ENCODE measurements at places on chromosomes 5 and 9.

DNA sequence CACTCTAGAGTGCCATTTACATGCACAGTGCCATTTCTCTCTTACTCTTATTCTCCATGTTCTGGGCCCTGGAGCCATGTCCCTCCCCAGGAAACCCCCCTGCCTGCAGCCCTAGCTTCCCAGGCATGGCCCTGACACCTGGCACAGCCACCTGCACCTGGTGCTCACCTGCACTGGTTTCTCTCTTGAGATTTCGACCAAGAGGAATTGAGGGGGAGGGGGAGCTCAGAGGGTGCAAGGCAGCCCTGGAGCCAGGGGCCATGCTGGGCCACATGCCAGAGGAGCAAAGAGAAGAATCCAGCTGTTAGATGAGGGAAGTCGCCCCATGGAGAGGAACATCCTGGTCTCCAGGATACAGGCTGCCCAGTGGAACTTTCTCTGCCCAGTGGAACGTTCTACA lies 65.0 kb upstream of the RAPGEF1 start:
- no peak for DNase-seq

GRCh38 chr9:126468141-126468825 lies 141.7 kb downstream of the MVB12B start:
- no peak for DNase-seq

- no peak for DNase-seq
Observed at GRCh38 chr5:54438620-54439389, 16.7 kb upstream of the HSPB3 start.

- peak; percentile 99 for DNase-seq
Observed at GRCh38 chr5:157384971-157385709, 74.9 kb upstream of the NIPAL4 start.

- DNase-seq: no peak
Observed at GRCh38 chr5:177438468-177438867, 8.1 kb upstream of the PRR7 start.

DNA sequence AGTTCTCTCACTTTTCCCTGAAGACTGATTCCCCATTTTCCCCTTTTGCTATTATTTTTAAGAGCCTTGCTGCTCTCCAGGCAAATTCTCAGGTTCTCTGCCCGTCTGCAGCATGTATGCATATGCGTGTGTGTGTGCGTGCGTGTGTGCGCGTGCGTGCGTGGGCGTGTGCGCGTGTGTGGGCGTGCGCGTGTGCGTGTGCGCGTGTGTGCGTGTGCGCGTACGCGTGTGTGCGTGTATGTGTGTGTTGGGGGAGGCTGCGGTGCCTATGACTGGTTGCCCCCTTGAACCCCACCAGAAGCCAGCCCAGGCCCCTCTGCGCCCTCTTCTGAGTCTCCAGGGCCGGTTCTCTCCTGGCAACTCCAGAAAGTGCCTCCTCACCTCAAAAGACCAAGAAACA lies 987 bp upstream of the FOXI1 start:
- DNase-seq: no peak

DNA sequence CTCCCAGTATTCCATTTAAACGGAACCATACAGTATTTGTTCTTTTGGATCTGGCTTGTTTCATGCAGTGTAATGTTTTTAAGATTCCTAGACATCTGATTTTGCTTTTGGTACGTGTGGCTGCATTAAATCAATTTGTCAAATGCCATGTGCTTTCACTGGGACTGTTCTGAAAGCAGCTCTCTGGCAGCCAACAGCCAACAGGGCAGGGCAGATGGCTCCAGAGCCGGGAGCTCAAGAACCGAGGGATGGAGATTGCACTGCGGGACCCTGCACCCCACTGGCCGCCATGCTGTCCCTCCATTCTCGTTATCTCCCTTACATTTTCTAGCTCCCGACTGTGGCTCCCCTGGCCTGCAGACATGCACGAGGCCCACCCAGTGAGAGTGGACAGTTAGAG lies 33.4 kb upstream of the AIF1L start:
- no peak for DNase-seq

GRCh38 chr5:120152472-120152871 lies 311.6 kb upstream of the PRR16 start:
- DNase-seq: peak; percentile 88

- no peak for DNase-seq
Observed at GRCh38 chr9:3698076-3698475, 172.3 kb upstream of the RFX3 start.

- no peak for DNase-seq
Observed at GRCh38 chr9:37937366-37937765, 33.4 kb upstream of the SLC25A51 start.

- no peak for DNase-seq
Observed at GRCh38 chr5:157469073-157469472, 9.1 kb downstream of the NIPAL4 start.

DNA sequence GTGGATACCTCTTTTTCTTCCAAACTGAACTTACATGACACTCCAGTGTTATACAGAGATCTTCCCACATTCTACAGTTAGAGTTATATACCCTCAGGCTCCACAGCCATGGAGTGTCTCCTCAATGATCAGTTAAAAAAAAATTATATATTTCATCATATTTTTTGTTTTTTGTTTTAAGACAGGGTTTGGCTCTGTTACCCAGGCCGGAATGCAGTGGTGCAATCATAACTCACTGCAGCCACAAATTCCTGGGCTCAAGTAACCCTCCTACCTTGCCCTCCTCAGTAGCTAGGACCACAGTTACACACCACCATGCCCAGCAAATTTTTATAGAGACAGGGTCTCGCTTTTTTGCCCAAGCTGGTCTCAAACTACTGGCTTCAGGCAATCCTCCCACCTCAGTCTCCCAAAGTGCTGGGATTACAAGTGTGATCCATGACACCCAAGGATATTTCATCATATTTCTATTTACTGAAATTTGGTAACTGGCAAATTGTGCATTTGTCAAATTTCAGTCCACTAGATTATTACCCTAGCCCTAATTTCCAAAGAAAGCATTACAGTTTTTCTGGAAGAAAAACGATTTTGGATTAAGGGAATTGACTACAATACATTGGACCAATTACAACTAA lies 18.1 kb upstream of the SCAI start:
- DNase-seq: peak; percentile 27

GRCh38 chr5:169190849-169191248 lies 110.1 kb downstream of the SLIT3 start:
- no peak for DNase-seq

- DNase-seq: no peak
Observed at GRCh38 chr5:126443374-126443851, 20.2 kb downstream of the GRAMD2B start.

GRCh38 chr9:124005029-124005771 lies 6.4 kb upstream of the LHX2 start:
- no peak for DNase-seq

GRCh38 chr9:135127718-135128670 lies 40.5 kb downstream of the OLFM1 start:
- no peak for DNase-seq

- DNase-seq: no peak
Observed at GRCh38 chr5:67969631-67970030, 245.9 kb upstream of the PIK3R1 start.

DNA sequence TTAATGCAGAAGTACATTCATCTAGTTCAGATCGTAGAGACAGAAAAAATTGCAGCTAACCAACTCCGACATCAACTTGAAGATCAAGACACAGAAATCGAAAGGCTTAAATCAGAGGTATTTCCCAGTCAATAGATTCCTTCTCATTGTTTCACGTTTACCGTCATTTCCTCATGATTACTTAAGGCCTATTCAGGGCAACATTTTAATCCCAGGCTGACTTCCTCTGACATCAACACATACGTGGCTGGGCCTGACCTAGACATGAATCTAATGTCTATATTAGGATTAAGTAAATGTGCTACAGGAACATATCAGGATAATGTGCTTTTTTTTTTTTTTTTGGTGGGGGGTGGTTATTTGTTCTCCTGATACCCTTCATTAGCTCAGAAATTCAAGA lies 107.9 kb downstream of the RASGRF2 start:
- DNase-seq: no peak

DNA sequence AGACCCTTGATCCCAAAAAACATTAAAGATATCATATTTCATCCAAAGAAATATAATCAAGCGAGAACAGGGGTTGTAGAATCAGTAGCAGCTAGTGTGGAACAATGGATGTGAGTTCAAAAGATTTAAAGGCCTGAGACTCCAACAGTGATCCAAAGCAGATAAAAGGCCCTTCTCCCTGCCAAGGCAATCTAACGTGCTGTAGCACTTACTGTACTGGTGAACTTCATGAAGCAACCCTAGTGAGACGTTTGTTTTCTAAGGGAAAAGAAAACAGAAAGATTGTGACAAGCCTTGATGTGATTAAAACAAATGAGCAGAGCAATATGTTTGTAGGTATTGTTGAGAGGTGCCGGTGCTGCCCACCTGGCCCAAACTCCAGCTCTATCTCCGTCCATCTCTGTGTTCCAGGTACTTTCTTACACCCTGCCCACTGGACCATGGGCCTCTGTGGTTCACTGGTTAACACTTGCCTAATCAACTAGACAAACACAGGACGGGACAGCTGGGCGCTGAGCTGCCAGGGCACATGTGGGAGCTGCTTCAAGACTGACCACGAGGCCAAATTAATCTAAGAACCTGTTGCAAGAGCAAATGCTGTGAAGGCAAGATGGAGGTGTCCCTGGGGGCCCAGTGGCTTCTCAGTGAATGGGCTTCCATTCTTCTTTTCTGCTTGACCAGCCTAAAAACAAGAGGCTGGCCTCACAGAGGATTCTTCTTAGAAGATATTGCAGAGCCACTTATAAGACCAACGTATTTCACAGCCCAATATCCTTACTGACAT lies 265.5 kb downstream of the CWC27 start:
- DNase-seq: no peak

- no peak for DNase-seq
Observed at GRCh38 chr5:143582176-143582575, 178.7 kb upstream of the NR3C1 start.

- DNase-seq: peak; percentile 23
Observed at GRCh38 chr5:116452774-116453368, 121.8 kb downstream of the SEMA6A start.

DNA sequence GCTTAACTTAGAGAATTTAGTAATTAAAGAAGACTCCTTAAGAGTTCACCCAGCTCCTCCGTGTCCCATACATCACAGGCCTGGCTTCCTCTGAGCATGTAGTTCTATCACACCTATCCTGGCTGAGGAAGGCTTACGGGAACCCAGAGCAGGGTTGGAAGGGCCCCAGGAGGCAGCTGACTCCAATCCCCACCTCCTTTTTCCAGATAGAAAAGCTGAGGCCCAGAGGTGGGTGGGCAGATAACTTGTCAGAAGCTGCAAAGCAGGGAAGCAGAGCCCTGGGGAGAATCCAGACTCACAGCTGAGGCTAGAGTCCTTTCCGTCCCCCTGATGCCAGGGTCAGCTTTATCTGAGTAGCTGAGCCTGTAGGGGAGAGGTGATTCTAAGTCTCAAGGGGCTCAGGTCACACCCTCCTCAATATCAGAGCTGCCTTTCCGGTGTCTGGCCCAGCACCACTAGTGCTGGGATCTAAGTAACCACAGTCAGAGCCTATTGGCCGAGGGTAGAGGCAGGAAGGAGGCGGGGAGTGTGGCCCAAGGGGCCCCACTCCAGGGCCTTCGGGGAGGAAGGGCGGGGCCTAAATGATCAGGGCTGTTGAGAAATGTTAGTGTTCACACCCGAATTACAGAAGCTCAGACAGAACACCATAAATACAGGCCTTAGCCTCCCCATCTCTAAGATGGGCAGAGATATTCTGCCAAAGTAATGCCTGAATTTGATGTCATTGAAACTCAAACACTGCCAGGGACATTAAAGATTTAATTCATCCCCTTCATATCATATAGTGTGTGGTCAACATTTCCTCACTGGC lies 9.9 kb downstream of the CCDC69 start:
- DNase-seq: no peak

DNA sequence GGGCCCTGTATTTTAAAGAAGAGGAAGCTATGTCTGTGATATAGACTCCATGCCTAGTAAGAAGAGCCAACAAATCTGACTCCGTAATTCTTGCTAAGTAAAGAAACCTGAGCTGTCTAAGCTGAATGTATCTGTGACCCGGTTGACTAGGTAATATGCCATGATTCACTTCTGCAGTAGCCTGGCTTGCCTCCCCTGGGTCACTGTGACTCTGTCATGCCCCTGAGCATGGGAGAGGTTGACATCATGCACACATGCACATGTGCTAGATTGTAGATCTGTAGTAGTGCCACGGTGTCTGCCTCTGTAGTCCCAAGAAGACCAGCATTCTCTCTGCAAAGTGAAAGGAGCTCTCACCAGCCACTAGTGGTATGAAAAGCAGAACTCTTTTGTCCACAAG lies 9.1 kb downstream of the SLC22A5 start:
- peak; percentile 14 for DNase-seq

GRCh38 chr5:117701062-117701461 lies 1126.4 kb upstream of the SEMA6A start:
- no peak for DNase-seq

DNA sequence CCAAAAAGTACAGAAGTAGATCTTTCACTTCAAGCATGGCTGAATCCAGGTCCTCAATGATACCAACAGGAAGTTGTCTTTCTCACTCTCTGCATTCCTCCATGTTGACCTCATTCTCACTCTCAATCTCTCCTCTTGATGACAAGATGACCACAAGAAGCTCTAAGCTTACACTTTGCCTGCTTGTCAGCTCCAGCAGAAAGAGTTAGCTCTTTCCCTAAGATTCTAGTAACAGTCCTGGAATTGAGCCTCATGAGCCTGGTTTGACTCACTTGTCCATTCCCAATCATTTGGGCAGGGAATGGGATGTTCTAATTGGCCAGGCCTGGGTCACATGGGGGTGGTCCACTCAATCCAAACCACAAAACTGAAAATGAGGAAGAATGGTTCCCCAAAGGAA lies 3.3 kb upstream of the CLTA start:
- DNase-seq: peak; percentile 93

DNA sequence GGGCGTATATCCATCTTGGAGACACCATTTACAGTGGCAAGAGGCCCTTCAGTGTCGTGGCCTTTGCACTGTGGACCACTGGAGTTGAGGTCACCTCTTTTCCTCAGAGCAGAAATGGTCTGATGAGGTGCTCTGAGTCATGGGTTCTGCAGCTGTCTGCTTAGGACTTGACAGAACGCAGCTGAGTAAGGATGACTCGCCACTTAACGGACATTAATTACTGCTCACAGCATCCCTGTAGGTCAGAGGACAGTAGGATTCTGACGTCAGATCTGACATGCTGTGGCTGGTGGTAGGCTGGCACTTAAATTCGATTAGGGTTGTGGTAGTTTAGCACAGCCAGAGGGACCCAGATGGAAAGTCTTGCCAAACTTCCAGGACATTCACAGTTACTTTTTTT lies 479.4 kb downstream of the DMAC1 start:
- DNase-seq: peak; percentile 91

DNA sequence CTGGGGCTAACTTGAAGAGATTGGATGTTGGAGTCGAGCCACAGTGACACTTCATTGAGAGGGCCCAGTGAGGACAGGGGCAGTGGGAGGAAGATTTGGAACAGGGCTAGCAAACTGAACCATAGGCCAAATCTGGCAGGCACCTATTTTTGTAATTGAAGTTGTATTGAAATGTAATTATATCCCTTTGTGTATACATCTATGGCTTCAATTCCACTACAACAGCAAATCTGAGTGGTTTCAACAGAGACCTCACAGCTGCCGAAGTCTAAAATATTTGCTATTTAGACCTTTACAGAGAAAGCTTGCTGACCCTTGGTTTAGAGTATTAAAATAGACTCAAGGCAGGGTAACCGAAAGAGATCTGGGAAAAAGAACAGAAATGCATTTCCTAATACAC lies 4.7 kb upstream of the TNFSF8 start:
- no peak for DNase-seq
